ENCODE measurements at places on chromosomes 7 and 10.
A peak's percentile ranks its signal among the peaks of the same experiment; 100 is the strongest.

DNA sequence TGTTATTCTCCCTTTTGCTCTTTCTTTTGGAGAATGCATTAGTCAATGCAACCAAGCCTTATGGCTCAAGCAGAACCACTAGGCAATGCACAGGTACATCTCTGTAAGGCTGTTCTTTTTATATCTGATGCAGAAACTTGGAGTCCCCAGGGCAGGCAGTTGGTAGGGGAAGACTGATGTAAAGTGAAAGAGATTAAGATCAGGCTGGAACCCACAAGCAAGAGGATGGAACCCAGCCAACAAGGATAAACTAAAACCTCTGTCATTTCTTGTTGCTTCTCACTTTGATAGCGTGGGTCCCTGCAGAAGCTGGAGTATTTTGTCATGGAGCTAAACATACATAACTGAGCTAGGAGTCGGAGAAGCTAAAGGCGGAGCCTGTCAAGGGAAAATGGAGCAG is 142.9 kb downstream of the GPAM start:
- DNase-seq: no peak

- DNase-seq: no peak
Observed at GRCh38 chr10:131480861-131481260, 169.3 kb upstream of the TCERG1L start.

DNA sequence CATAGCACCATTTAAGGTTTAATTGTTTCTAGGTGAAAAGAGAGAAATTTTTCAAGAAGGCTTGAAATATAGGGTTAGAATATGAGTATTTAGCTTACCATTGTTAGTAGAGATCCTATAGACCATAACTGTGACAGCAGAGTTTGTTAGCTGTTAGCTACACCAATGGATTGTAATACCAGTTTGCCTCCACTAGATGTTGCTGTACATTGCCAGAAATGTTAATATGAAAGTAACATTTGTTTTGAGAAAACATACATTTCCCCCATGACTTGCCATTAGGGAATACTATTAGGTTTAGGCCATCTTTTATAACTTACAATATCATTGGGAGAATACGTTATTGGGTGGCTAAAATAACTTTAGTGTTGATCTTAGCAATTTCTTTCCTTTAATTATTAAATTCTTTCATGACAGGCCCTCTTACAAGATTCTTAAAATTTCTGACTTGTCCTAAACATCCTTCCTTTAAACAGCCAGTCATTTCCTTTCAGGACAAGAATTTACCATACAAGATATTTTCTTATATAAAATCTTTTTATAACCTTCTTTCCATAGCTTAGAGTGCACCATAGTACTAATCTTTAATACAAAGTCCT is 39.5 kb downstream of the ZNF117 start:
- peak; percentile 34 for DNase-seq

GRCh38 chr7:65983965-65984658 is 2.1 kb upstream of the GUSB start:
- peak; percentile 52 for DNase-seq

DNA sequence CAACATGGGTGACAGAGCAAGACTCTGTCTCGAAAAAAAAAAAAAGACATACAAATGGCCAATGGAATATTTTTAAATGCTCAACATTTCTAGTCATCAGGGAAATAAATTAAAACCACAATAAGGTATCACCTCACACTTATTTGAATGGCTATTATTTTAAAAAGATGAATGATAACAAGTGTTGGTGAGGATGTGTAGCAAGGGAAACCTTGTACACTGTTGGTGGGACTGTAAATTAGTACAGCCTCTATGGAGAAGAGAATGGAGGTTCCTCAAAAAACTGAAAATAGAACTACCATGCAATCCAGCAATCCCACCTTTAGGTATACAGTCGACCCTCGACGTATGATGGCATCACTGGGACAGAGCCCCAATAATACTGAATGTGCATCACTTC is 65.4 kb upstream of the DIP2C start:
- DNase-seq: no peak

DNA sequence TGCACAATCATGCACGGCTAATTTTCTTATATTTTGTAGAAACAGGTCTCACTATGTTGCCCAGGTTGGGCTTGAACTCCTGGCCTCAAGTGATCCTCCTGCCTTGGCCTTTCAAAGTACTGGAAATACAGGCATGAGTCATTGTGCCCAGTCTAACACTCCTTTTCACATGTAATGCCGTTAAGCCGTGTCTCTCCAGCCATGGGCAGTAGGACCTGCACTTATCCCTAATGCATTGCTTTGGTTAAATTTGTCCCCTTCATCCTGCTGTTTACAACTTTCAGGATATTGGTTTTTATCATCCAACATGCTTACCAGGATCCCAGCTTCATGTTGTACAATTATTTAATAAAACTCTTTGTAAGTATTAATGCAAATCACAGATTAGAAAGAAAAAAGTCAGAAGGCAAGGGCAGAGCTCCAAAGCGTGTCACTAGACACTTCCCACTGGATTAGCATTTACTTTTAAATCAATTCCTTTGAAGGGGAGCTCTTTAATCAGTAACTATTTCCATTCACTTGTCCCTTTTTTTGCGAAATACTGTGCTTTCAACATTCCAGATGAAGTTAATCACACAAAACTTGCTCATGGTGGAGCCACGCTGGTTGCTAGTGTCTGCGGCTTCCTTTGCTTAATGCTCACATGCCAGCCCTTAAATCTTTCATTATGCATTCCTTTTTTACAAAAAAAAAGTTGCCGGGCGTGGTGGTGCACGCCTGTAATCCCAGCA is 256.0 kb upstream of the AUTS2 start:
- DNase-seq: no peak

DNA sequence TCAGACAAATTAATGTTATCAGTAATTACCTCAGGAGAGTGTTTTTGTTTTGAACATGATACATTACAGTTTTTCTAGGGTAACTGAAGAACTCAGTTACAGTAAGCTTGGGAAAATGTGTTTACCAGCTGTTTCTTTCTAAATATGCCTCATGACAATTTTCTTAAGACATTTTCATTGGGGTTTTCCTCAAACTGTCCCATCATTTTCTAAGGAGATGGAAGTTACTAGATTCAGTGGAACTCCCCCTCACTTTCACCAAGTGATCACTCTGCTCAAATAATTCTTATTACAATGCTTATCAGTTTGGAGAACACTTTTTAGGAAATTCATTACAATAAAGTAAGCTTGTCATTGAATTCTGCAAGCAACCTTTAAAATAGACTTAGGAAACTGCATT is 6.4 kb upstream of the SPAG6 start:
- no peak for DNase-seq

DNA sequence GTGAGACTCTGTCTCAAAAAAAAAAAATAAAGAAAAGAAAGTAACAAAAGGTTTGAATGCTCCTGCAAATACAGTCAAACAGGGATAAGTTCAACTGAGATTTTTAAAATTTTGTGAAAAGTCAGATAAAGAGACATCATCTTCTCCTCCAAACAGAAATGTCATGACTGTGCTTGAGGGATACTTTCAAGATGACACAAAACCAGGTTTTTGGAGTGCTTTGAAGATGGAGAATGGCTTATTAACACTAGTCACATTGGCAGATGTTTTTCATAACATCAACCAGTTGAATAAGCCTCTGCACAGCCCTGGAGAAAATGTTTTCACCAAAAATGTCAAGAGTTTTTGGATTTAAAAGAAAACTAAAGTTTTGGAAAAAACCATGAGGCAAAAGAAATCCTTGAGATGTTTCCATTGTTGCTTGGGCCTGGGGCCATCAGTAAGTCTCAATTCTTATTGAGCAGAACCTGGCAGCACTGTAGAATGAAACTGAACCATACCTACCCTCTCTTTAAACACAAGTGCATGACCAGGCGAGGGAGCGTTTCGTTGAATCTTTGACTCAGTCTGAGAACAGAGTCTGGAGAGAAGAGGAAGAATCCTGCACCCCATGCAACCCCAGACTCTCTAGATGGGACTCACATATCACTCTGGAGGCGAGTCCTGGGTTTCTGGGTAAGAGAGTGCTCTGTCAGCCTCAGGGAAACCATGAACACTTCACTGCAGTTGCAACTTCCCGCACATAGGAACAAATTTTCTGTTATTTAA is 37.4 kb upstream of the PRKCQ start:
- DNase-seq: no peak

- no peak for DNase-seq
Observed at GRCh38 chr7:130048906-130049305, 2.3 kb downstream of the ZC3HC1 start.

GRCh38 chr10:73786512-73786885 is 1.1 kb downstream of the ZSWIM8 start:
- no peak for DNase-seq

GRCh38 chr7:135177028-135177696 is 6.7 kb upstream of the CYREN start:
- DNase-seq: no peak

GRCh38 chr10:100986952-100987684 is at the start of the genes MRPL43 and TWNK:
TSS of gene MRPL43 (minus strand) at chr10:100987497. CDS start at chr10:100987443, 54 bp downstream.
TSS of gene TWNK (plus strand) at chr10:100987543. CDS start at chr10:100988211, 668 bp downstream.
- peak; percentile 89 for DNase-seq

GRCh38 chr7:158067931-158068482 is 519.6 kb downstream of the PTPRN2 start:
- DNase-seq: no peak

GRCh38 chr7:152899548-152900109 is 140.1 kb downstream of the ACTR3B start:
- no peak for DNase-seq

- peak; percentile 41 for DNase-seq
Observed at GRCh38 chr7:71733107-71733870, 601.3 kb downstream of the GALNT17 start.

DNA sequence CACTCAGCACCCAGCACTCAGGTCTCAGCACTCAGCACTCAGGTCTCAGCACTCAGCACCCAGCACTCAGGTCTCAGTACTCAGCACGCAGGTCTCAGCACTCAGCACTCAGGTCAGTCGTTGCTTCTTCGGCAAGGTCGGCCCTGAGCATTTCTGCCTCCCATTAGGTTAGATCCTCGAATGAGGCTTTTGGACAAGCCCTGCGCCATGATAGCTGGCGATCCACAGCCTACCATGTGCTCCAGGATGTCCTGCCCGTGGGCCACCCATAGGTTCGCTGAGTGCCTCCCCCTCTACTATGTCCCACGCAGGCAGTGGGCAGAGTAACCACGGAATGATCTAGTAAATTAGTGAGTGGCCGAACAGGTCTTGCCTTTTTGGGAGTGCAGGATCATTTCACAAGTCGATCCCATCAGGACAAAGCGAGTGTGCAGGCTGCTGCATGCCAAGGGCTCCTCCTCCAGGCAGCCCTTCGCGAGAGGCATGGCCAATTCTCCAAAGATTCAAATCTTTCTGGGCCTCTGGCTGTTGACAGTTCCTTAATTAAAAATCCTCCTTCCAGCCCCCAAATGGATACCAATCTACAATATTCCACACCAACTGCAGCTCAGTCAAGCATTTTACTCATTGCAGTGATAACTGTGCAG is 206.3 kb downstream of the ADARB2 start:
- DNase-seq: no peak

- DNase-seq: no peak
Observed at GRCh38 chr7:127413326-127413725, 20.8 kb upstream of the ZNF800 start.

DNA sequence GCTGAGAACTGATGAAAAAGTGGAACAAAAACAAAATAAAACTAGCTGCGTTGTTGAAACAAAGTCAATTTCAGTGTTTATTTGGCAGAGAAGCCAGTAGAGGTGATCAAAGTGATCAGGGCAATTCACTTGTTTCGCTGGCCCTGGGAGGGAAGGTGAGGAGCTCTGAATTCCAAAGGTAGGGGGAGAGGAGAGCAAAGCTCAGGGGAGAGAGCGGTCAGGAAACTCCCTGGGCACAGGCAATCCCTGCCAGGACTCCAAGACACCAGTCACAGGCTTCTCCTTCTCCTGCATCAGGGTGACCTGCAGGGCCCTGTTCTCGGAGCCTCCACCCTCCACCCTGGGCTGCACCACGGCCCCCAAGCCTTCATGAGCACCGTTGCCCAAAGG is 6.8 kb upstream of the KIAA1217 start:
- DNase-seq: no peak

- DNase-seq: no peak
Observed at GRCh38 chr10:103246324-103246723, 637 bp downstream of the RPEL1 start.

- no peak for DNase-seq
Observed at GRCh38 chr7:109893231-109893630, 1197.7 kb upstream of the LRRN3 start.

GRCh38 chr10:23197416-23197861 is 5.3 kb downstream of the PTF1A start:
- no peak for DNase-seq

DNA sequence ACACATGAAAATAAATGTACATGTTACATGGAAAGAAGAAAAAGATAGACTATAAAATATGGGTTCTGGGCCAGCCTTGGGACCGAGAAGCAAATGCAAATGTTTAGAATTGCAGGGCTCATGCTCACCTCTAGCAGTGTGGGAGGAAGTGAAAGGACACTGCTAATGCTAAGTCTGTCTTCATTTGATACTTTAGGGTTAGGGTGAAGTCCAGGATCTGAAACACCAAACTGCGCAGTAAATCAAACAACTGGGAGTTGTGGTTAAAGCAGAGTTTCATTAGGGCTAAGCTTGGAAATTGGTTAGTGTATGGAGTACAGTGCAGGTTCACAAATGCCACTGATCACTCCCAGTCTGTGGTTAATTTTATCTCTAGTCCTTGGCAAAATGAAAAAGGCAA is 73.2 kb upstream of the PDK4 start:
- no peak for DNase-seq

- DNase-seq: no peak
Observed at GRCh38 chr7:33459340-33459751, 330.0 kb downstream of the BBS9 start.

- DNase-seq: no peak
Observed at GRCh38 chr7:127474457-127474856, 81.9 kb upstream of the ZNF800 start.

DNA sequence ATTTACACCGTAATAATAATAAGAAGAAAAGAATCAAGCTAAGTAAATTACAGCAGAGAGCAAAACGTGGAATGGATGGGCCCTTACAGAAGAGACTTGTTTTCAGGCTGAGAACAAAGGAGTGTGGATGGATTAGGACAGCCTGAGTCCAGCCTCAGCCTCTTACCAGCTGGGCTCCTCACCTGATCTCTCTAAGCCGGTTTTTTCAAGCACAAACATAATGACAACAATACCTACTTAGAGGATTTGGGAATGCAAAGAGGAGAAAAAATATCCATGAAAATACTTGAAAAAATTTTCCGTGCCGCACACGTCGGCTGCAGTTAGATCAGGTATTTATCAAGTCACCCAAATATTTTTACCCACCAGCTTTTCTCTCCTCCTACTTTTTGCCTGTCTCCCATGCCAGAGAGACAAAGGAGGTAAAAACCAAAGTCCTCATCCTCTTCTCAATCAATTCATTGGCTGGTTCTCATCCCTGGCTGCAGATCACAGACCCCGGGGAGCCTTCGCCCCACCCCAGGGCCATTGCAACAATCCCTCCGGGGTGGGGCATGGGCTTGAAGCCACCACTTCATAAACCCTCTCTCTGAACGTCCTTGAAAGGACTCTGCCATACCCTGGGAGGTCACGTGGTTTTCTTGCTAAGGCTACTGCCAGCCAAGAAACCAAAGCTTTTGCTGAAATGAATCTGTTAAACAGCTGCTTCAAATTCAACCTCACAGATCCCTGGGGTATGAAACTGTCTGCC is 29.7 kb upstream of the GTF2I start:
- no peak for DNase-seq

All from HTR-8/SVneo (cell line).